Stimulated activated CD4-positive, alpha-beta T cell treated with anti-CD3 and anti-CD28 coated beads, Interleukin-1b, Interleukin-23, amount 100 ng/mL, for 1 hour (primary cell): ENCODE measurements at places on chromosomes 11 and 22.

DNA sequence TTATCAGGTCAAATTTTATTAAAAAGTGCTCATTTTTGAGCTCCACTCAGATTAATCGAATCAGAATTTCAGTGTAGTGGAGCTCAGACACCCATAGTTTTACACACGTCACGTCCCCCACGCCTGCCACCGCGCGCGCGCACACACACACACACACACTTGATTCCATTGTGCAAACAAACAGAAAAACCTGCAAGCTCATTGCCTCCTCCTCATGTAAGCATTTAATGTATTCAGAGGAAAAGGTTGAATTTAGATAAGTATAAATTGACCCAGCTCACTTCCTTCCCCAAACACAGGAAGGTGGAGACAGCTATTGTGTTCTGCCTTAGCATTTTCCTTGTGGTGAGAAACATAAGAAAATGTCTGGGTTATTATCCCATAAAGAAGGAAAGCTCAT, 336.7 kb downstream of the LUZP2 start:
- DNase-seq, result no peak

GRCh38 chr11:132137289-132137980, 767.0 kb downstream of the NTM start:
- DNase-seq, result no peak

DNA sequence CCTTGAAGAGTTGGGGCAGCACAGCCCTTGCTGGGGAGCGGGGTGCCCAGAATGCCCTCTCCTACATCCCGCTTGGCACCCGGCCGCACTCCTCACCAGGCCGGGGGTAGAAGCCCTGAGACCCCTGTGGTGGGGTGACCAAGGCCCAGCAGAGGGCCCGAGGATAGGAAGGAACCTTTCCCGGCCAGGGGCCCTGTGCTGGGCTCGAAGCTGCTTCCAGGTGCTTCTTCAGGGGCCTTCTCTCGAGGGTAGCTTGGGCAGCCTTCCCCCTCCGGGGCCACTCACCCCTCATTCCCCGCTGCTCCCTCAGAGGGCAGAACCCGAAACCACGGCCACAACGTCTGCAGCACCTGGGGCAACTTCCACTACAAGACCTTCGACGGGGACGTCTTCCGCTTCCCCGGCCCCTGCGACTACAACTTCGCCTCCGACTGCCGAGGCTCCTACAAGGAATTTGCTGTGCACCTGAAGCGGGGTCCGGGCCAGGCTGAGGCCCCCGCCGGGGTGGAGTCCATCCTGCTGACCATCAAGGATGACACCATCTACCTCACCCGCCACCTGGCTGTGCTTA, 752 bp downstream of the MUC2 start:
- DNase-seq, result no peak

DNA sequence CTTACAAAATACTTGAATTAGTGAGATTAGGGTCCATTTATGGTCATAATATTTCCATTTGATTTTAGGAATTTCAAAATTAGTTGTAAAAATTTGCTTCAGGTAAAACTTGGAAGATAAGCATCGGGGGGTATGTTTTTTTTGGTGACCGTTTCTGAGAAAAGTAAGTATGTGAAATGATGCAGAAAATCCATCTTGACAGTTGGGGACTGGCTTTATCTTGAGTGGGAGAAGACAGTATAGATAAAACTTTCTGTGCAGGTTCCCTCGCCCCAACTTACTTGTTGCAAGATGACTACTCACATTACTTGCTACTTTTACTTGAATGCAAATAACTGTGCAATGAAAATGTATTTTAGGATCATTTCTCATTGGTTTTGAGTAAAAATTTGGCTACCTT, 49.5 kb downstream of the DNAJC24 start:
- no peak for DNase-seq

DNA sequence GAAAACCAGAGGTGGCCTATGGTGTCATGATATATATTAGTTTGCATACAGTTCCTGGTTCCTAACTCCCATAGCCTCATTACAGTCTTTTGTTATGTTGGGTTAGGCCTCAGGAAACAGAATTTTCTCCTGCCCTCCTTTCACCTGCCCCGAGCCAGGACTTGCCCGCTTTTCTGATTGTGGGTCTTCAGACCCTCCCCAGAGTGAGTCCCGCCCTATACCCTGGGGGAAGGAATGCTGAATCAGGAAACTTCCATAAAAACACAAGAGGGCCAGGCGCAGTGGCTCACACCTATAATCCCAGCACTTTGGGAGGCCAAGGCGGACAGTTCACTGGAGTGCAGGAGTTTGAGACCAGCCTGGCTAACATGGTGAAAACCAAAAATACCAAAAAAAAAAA, 70.9 kb downstream of the SLC35F2 start:
- no peak for DNase-seq

DNA sequence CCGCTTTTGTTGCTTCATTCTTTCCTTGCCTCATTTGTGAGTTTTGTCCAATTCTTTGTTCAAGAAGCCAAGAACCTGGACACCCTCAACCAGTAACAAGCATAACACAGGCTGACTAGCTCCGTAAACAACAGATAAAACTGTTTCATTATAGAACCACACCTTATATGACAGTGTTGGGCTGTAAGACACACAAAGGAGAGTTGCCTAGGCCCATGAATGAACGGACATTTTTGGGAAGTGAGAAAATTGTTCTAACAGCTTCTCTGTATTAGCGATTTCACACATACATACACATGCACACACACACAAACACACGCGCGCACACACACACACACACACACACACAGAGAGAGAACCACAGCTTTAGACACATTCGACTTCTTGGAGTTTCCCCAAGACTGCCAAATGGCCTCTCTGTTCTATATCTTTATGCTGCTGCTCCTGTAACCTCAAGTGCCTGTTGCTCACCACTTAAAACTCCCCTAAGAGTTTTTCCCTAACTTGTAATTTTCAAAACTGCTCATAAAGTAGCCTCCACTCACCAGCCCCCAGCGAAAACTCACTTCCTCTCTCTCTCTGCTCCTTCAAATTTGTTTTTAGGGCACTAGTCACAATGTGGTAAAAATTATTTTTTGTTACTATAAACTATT, 35.9 kb downstream of the CTSC start:
- no peak for DNase-seq

DNA sequence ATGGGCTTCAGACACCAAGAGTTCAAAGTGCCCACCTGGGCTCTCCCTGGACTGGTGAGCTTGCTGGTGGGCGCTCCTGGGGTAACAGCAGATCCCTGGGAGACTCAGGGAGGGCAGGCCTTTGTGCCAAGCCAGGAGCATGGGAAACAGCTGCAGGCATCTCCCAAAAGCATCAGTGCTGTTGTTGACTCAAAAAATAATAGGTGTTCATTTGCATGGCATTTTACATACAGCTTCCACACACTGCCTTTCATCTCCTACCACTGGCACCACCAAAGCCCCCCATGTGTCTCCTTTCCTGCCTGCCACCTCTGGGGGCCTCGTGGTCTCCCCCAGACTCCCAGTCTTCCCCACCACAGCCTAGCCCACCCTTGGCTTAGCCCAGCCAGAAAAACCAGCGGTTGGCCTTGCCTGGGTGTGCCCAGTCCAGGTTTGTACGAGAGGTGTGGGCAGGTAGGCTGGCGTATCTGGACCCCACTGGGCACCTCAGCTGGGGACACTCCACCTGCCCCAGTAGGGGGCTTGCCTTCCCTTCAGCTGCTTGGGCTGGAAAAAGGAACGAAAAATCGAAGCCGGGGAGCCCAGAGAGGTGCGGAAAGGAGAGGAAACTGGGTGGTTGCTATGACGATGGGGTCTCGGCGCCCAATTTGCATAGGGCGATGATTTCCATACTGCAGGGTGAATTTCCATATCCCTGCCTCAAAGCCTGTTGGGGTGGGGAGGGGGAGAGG, 15.0 kb downstream of the POU2F3 start:
- no peak for DNase-seq

DNA sequence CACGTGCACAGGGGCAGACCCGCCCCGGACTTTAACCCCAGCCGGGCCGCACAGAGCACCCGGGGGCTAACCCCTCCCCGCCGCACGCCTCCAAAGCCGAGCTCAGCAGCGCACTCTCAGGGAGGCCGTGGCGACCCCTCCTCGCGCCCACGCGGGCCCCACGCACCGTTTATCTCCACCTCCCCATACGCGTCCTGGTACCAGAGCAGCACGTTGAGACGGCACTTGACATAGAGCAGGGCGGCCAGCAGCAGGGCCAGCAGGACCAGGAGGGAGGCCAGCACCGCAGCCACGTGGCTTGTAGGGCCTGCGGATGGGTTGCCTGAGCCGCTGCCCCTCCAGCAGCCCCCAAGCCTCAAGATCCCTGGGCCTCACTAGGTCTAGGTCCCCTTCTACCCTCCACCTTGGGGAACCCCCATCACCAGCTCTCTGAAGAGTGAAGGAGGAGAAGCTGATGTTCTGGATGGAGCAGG, 7.1 kb downstream of the SIGIRR start:
- no peak for DNase-seq

- no peak for DNase-seq
Observed at GRCh38 chr11:83220260-83220659, 26.7 kb downstream of the ANKRD42 start.

DNA sequence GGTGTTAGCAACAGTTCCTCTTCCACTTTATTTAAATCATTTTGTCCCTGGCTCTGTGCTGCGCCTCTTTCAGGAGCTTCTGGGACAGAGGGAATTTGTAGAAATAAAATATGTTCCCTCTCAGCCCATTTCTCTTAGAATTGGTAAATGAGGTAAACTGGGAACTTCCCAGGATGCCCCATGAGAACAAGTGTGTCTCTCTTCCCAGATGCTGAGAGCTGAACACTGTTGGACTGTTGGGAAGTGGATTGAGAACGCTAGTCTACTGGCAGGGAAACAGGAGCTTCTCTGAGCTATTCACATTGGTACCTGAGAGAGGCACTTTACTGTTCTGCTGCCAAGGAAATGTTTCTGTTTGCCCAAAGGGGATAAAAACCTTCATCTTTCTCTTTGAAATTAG, 4.0 kb downstream of the CRY2 start:
- no peak for DNase-seq

- no peak for DNase-seq
Observed at GRCh38 chr11:60769811-60770210, 13.1 kb downstream of the MS4A15 start.

GRCh38 chr11:65917434-65918210, 1.2 kb downstream of the C11orf68 start:
- DNase-seq, result no peak

- DNase-seq, result no peak
Observed at GRCh38 chr11:35030716-35031213, 108.2 kb upstream of the CD44 start.

DNA sequence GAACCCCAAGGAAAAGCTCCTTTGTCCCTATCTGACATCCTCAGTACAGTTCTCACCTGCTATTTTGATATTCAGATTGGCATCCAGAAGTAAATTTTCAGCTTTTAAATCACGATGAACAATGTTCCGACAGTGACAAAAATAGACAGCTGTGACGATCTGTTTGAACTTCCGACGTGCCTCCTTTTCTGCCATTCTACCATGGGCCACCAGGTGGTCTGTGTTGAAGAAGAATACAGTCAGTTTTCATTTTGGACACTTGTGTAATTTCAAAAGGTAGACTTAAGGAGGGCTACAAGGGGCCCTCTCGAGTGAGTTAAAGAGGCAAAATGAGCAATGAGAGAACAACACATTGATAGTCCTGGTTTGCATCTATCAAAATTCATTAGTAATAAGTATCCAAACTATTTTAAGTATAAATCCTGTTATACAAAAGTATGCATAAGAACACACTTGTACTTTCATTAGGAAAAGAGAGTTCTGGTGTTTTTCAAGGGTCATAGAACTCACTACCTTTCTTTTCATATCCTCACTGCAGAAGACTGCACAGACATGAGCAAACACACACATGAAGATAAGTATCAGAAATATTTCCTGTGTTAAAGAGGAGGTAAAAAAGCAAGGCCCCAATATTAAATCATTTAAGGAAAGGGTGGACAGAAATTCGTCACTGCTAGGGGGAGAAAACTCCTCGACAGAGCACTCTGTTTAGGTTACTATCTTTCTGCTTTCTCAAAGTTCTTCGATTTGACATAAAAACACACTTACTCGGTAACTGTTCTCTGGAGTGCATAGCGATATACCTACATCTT, 89.9 kb upstream of the APOA1 start:
- DNase-seq, result no peak

GRCh38 chr11:30580573-30580972, 5.6 kb downstream of the MPPED2 start:
- no peak for DNase-seq

DNA sequence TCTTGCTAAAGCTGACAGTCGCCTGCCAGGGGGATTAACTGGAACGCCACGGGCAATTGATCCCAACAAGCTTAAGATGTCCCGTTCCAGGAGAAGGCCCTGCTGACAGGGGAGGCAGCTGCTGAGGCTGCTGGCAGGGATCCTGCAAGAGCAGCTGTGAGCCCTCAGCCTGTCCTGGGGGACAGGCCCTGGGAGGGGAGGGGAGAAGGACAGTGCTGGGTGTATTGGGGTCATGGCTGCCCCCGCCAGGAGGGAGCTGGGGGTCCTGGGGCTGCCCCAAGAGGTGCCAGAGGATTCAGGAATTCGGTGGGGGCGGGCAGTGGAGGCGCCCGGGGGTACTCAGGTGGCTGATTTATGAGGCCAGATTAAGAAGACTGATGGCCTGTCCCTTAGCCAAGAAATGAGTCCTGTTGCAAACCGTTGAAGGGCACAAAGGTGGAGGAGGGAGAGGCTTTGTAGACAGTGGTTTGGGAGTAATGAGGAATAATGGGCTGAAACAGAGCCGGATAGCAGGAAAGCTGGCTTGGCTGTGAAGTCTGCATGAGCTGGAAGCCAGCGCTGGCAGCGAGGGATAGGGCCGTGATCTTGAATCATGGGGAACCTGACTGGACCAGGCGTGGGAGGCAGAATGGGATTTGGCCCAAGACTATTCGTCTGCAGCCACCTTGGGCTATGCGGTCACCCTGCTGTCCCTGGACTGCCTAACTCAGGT, 133.5 kb downstream of the CACNA1I start:
- DNase-seq, result no peak

DNA sequence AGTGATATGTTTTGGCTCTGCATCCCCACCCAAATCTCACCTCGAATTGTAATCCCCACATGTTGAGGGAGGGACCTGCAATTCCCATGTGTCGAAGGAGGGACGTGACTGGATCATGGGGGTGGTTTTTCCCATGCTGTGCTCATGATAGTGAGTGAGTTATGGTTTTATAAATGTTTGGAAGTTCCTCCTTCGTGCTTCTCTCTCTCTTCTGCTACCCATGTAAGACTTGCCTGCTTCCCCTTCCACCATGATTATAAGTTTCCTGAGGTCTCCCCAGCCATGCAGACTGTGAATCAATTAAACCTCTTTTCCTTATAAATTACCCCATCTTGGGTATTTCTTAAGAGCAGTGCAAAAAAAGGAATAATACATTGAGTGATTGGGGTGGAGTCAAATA, 7.3 kb upstream of the CEP295 start:
- DNase-seq, result no peak

- no peak for DNase-seq
Observed at GRCh38 chr11:83002053-83002452, 69.6 kb downstream of the RAB30 start.
